Heart right ventricle (tissue), 16 donors: ENCODE measurements at places on chromosomes 16 and 17. TPM values are rescaled to one million over a fixed set of nuclear protein-coding genes. Genes with fewer than 3 reads are reported as not detected.

The CBFA2T3 gene
- 6.3 TPM for total RNA-seq

The DYNLRB2 gene
- total RNA-seq = not detected

The TUBB3 gene
- total RNA-seq = 0.89 TPM

The FBXW10 gene
- total RNA-seq = not detected

The PERCC1 gene
- total RNA-seq = not detected

The TP53 gene
- 8.2 TPM for total RNA-seq

The ZDHHC1 gene
- total RNA-seq = 5.2 TPM

The RHBDL3 gene
- total RNA-seq = 0.46 TPM

The GPT2 gene
- total RNA-seq = 22.3 TPM

The FAM171A2 gene
- 0.34 TPM for total RNA-seq

The TP53TG3 gene
- not detected for total RNA-seq

The KRT27 gene
- total RNA-seq = not detected

The GSG1L gene
- total RNA-seq = 0.89 TPM

The TP53TG3C gene
- total RNA-seq = not detected

The HBA2 gene
- 123 TPM for total RNA-seq

The TP53TG3B gene
- total RNA-seq = not detected
